ENCODE measurements at places on chromosomes 3 and 15.
A peak's percentile ranks its signal among the peaks of the same experiment; 100 is the strongest.

DNA sequence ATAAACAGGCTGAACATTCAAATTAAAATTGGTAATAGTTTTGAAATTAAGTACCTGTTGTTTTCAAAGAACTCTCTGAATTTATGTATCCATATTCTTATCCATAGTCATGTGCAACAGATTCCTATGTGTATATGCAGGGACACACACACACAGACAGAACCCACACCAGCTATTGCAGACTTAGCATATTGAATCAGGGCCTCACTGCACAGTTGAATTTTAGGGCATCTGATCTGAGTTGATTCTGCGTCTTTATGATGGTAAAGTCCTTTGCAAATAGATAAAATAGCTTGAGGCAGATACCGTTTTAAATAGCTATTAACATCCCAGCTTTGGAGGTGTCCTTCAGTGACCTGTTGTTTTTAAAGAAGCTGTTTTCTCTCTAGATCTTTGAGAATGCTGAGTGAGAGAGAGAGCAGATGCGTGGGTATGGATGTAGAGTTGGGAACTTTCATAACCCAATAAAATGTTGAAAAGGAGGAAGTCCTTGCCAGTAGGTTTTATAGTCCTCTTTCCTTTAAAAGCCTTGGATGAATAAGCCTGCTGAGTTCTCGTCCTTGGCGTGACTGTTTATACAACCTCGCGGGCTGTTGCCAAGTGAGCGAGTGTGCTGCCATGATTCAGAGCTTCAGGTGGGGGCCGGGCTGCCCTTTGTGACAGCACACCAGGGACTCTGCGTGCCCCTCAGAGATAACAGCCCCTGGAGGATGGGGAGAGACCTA lies 18.3 kb downstream of the MYZAP start:
- DNase-seq: no peak

DNA sequence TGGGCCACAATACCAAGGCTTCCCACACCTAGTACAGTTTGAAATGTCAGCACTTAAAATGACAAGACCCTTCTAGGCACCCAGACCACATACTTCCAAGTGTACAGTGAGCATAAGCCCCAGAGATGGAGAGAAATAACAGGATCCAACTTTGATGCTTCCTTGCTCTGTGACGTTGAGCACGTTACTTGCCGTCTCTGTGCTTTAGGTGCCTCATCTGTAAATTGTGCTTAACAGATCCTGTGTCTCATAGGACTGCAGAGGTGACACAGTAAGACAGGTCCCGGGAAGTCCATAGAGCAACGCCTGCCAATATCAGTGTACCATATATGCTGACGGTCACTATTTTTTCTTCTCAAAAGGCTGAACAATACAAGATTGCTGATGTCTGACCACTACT lies 59.1 kb downstream of the LRIG1 start:
- no peak for DNase-seq

GRCh38 chr3:134799393-134799792 lies 4.3 kb downstream of the EPHB1 start:
- no peak for DNase-seq

GRCh38 chr15:80152180-80152895 lies 461 bp upstream of the FAH start:
- DNase-seq: peak; percentile 40

- no peak for DNase-seq
Observed at GRCh38 chr3:45779746-45780735, 16.3 kb downstream of the SLC6A20 start.

All from HS-5 (cell line).